NCI-H82 (cell line): ENCODE measurements at places on chromosomes 7 and 10.

- peak; percentile 3 for DNase-seq
Observed at GRCh38 chr7:72152161-72153131, 259.7 kb downstream of the CALN1 start.

DNA sequence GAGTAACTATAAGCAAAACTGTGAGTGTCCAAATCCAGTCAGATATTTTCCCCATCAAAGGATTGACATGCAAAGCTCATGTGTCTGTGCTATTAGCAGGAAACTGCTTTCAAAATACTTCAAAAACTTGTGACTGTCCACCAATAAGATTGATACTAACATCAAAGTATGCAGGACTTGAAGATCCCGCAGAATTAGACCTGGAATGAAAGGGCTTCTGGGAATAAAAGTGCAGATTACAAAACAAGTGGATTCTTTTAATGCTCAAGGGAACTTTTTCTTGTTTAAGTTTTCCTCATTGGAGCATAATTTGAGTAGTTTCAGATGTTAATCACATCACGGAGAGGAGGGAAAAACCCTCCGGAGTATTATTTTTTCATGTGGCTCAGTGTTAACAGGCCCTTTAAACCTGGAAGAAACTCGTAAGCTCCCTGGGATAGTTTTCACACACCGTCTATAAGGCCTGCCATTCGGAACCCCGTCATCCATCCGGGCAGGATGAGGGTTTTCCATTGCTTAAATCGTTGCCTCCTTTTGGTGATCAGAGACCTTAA, 33.9 kb upstream of the MKX start:
- no peak for DNase-seq

DNA sequence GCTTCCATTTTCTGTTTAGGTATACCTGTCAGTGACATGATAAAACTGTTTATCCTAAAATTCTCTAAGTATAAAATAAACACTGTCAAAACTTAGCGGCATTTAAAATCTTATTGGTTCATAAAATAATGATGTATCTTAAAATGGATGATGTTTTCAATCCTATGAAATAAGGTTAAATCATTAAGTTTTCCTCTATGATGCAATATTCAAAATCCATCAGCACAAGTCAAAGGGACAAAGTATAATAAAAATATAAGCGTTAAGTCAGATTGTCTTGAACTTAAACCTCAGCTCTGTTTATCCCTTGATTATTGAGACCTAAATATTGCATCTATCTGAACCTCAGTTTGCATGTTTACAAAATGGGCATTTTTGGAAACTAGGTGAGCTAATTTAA, 46.6 kb upstream of the NCAPG2 start:
- no peak for DNase-seq

DNA sequence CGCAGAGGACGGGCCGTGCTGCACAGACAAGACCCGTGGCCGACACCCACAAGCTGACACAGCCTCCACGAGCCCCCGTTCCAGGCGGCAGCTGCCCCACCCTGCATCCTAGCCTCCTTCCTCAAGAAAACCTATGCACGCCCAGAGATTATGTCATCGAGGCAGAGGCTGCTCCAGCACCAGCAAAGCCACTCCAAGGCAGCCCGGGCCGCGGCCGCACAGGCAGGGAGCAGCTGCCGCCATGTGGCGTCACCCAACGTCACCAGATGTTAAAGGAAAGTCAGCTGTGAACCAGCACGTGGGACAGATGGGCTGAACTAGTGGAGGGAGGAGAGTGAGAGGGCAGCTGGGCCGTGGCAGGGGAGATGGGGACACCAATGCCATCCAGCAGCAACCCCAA, 59.8 kb downstream of the STK32C start:
- DNase-seq = peak; percentile 49

- DNase-seq = no peak
Observed at GRCh38 chr7:147400925-147401324, 1189.6 kb upstream of the C7orf33 start.

- DNase-seq = no peak
Observed at GRCh38 chr10:47336387-47337134, 11.6 kb upstream of the RBP3 start.

GRCh38 chr7:15781944-15782343, 95.5 kb upstream of the MEOX2 start:
- DNase-seq = no peak

- DNase-seq = no peak
Observed at GRCh38 chr7:70624500-70625103, 507.3 kb upstream of the GALNT17 start.

GRCh38 chr10:17756557-17757217, 4.7 kb downstream of the TMEM236 start:
- DNase-seq = no peak

GRCh38 chr10:23413629-23414089, 25.2 kb upstream of the OTUD1 start:
- DNase-seq = no peak

DNA sequence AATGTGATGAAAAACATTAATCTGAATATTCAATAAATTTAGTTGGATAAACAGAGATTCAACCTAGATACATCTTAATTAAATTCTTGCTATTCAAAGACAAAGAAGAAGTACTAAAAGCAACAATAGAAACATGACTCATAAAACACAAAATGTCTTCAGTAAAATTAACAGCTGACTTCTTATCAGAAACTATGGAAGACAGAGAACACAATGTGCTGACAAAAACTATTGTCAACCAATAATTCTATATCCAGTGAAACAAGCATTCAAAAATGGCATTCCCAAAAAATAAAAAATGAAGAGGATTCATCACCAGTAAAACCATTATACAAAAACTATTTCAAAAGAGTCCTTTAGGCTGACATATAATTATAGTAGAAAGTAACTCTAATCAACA, 400.5 kb upstream of the SORCS1 start:
- no peak for DNase-seq

DNA sequence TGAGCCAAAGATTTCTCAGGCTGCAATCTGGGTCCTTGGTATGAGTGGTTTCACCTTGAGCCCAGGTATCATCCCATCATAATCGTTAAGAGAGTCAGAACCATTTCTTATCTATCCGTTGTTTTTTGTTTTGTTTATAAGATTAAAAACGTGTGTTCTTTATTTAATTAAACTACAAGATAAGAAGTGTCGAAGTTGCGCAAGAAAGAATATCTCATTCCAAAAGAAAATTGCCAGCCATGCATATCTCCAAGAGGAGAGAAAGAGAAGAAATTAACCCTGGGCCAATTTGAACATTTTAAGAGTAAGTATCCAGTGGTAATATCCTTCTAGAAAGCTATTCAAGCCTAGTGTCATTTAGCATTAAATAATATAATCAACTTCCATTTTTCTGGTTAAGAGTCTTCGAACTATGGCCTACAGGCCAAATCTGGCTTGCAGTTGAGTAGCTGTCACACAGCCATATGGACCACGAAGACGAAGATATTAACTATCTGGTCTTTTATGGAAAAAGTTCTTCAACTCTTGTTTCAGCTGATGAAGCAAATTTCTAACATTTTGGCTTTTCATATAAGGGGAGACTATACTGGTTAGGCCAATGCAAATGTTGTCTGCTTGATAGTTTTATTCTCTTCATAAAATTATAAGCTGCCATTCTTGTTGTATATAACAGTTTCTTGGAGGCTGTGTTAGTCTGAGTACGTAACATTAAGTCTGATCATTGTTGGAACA, 576.4 kb downstream of the REEP3 start:
- no peak for DNase-seq

- no peak for DNase-seq
Observed at GRCh38 chr10:28909875-28910274, 232.6 kb downstream of the BAMBI start.

DNA sequence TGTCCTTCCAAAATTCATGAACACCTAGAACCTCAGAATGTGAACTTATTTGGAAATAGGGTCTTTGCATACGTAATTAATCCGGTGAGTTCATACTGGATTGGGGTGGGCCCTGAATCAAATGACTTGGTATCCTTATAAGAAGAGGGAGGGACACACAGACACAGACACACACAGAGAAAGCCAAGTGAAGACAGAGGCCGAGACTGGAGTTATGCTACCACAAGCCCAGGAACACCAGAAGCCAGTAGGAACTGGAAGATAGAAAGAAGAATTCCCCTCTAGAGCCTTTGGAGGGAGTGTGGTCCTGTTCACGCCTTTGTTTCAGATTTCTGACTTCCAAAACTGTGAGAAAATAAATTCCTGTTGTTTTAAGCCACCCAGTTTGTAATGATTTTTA, 17.1 kb upstream of the PHF14 start:
- no peak for DNase-seq

DNA sequence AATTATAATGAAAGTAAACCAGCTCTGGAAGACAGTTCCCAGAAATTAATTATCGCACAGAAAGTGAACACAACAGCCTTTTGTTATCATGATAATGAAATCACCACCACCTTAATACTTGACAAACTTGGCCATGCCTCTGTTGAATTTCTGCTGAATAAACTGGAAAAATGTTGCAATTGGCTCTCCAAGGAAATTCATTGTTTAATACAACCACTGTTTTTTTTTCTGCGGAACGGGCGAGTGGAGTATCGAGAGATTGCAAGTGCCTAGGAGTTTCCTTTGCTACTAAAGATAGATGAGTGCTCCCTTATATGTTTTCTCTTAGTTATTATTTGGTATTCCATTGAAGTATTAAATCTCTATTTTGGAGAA, 657.0 kb downstream of the SDK1 start:
- DNase-seq = no peak

DNA sequence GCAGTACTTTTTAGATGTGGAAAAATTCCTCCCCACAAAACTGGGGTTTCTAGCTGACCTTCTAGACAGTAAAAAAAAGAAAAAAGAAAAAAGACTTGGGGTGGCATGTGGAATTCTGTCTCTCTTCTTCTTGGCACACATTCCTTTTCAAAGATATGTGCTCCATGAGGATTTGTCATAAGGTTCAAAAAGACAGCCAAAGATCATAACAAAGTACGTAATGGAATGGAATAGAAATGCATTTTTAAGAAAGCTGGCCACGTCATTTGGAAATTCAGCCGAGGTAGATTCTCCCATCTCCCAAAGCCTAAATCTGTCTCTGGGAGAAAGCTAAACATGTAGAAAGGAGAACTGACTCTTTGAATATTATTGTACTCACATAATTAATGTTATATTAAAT, 381.3 kb upstream of the NFE2L3 start:
- DNase-seq = no peak

DNA sequence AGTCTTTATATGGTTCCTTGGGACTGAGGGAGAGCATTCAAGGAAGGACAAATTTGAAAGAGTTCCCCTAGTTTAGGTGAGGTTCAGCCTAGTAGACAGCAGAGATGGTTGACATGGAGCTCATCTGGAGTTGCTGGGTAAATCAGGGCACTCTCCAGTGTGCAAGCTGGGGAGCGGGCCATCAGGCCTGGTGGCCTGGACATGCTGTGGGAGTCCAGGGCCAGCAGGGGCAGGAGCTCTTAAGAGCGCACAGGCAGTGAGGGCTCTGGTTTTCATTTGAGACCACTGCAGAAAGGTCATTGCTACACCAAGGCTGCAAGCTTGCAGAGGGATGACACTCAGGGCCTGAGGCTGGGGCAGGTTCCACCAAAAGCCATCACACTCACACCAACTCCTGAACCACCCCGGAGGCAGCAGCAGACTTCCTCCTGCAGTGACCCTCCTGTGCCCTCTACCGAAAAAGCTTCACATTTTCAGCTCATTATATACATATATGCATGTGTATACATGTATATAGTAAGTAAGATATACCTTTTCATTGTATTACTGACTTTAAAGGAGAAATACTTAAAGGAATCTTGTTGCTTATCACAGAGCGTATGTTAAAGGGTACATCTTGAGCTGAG, 39.5 kb downstream of the STEAP1B start:
- DNase-seq = no peak

DNA sequence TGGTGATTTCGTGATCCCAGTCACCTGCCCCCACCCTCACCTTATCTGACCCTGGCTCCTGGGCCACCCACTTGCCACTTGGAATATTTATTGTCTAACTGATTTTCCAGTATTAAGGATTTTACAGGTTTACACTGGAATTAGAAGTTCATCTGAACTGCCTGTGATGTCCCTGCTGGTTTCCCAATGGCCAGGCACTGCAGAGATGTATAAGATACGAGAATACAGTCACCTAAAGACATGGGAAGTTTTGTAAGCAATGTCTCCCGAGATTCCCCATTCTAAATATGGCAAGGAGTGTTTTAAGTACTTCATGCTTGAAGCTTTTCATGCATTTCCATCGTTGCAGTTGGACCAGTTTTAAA, 592.7 kb downstream of the SDK1 start:
- no peak for DNase-seq

GRCh38 chr7:79287981-79288380, 165.5 kb downstream of the MAGI2 start:
- no peak for DNase-seq

- no peak for DNase-seq
Observed at GRCh38 chr10:70733051-70733450, 52.1 kb downstream of the TBATA start.

- no peak for DNase-seq
Observed at GRCh38 chr7:101739775-101740398, 77.5 kb upstream of the CUX1 start.

GRCh38 chr7:69845721-69846495, 247.6 kb downstream of the AUTS2 start:
- no peak for DNase-seq

DNA sequence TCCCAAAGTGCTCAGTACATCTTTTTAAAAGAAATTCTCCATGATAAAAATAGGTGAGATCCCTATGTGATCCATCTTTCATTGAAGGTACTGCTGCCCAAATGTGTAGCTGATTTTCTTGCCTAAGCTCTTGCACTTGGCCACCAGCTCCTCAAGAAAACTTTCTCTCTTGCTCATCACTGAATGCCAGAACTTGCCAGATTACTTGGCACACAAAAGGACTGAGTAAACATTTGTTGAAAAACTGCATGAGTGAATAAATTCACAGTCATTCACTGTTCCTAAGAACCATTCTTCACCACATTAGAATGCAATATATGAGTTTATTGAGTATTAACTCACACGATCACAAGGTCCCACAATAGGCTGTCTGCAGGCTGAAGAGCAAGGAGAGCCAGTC, 99.9 kb downstream of the TRIL start:
- DNase-seq = no peak

GRCh38 chr10:59896191-59896590, 10.2 kb downstream of the CCDC6 start:
- peak; percentile 3 for DNase-seq

- no peak for DNase-seq
Observed at GRCh38 chr7:133545618-133546017, 292.7 kb downstream of the EXOC4 start.

- DNase-seq = no peak
Observed at GRCh38 chr7:99210265-99210970, 2.5 kb upstream of the KPNA7 start.

GRCh38 chr10:1187855-1188557, 131.8 kb downstream of the WDR37 start:
- DNase-seq = no peak

- peak; percentile 81 for DNase-seq
Observed at GRCh38 chr7:74289018-74289658, at the start of gene CLIP2. TSS of gene CLIP2 (plus strand) at chr7:74289407. CDS start at chr7:74317547, 28,140 bp downstream.
